ENCODE measurements at places on chromosomes 3 and 15.
A peak's percentile ranks its signal among the peaks of the same experiment; 100 is the strongest.

- DNase-seq: no peak
Observed at GRCh38 chr3:154943981-154944380, 136.1 kb upstream of the MME start.

GRCh38 chr15:80643431-80643951, 51.6 kb upstream of the ABHD17C start:
- DNase-seq: no peak

- no peak for DNase-seq
Observed at GRCh38 chr3:181880331-181880730, 168.6 kb downstream of the SOX2 start.

GRCh38 chr15:83695901-83696425, 42.0 kb downstream of the ADAMTSL3 start:
- DNase-seq: no peak

DNA sequence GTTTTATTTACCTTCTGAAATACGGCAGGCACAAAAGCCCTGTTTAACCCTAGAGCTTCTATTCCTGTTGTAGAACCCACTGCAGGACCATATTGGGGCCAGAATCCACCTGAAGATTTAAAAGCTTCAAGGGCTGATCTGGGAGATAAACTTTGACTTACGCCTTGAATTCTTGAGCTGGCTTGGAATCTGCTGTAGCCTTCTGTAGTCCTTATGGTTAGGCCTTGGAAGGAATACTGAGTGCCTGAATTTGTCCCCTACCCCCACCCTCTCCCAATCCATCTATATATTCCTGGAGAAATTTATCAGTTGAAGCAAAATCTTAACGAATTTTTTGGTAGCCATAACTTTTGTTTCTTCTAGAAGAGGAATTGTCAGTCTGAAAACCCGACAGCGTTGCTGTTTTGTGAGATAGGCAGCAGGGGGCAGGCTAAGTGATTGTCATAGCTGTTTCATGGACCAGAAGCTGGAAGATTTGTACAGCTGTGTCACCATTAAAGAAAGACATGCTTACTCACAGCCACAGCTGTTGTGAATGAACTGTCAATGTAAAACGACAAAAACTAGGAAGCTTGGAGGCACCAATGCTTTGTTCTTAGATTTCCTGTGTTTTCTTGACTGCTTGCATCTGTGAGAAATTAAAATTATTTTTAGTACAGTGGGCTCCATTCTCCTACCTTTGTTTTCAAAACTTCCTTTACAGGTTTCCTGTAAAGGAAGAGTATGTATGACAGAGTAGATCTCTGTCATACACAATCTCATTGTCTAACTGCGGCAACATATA, 12.8 kb downstream of the LXN start:
- peak; percentile 67 for DNase-seq

GRCh38 chr3:37096288-37096687, 78.1 kb downstream of the LRRFIP2 start:
- no peak for DNase-seq

DNA sequence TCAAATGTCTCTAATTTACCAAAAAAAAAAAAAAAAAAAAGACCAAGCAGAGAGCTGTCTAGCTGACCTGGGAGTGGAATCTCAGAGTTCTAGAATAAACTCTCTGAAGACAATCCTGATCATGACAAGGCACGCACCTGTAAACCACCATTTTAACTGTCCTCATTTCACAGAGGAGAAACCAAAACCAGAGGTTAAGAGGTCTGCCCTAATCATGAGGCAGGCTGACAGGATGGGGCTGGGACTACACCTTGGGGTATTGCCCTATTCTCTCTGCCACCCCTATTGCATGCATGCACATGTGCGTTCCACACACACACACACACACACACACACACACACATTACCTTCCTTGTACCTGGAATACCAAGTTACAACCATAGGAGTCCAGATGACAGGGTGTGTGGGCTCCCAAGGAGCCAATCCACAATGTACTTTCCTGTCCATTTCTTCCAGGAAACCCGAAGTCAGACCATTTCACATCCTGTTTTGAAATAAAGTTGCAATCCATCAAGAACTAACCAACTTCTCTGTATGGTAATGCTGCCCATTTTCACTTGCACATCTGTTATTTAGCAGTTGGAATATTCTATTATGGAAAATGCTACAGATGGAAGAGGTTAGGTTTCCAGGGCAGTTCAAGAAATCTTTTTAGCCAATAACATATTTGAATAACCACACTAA, 34.6 kb downstream of the HSPBAP1 start:
- no peak for DNase-seq

GRCh38 chr3:150830094-150830681, 67.2 kb upstream of the SIAH2 start:
- peak; percentile 27 for DNase-seq

GRCh38 chr15:75349851-75350588, 3.2 kb downstream of the NEIL1 start:
- peak; percentile 79 for DNase-seq

- DNase-seq: peak; percentile 78
Observed at GRCh38 chr15:67762610-67763368, 62.5 kb upstream of the SKOR1 start.

- DNase-seq: peak; percentile 7
Observed at GRCh38 chr3:156577736-156578135, 22.8 kb upstream of the SSR3 start.

DNA sequence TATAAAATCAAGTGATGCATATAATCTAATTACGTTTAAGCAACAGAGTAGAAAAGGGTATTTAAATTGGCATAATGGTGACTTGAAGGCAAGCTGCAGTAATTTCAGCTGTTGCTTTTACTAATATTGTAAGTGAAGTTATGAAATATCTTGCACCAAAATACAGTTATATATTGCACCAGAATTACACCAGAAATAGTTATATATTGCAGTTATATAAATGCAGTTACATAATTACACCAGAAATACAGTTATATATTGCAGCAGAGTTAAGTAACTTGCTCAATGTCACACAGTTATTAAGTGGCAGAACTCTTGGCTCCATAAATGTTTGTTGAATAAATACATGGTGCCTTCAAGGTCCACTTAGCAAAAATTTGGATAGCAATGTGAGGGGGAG, 51.4 kb downstream of the PCOLCE2 start:
- DNase-seq: no peak

GRCh38 chr15:85764649-85765277, 30.0 kb downstream of the KLHL25 start:
- DNase-seq: no peak

DNA sequence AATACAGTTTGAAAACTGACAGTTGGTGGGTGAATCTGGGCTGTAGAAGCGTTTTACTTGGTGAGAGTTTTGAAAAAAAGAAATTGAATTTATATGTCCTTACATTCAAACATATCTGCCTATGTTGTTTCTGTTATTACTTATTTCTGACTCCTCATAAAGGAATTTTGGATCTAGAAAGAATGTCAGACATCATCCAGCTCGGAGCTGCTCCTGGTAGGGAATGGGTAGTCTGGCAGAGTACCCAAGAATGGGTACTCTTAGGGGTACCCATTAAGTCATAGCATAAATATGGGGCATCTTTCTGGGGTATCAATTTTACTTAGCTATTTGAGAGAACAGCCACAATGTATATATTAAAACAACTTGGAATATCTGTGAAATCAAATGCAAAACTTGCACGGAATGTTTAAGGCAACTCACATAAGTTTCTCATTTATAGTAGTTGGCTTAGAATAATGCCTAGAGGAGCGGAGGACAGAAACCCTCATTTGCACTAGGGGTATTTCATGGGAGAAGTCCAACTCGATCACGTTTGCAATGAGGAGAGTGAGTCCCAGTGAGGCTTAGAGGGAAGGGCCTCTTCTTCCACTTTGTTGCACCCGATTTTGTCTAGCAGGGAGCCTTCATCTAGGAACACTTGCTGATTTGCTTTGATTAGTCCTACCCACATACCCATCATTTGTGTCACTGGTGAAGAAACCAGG, 2.4 kb upstream of the LARP6 start:
- no peak for DNase-seq

- DNase-seq: no peak
Observed at GRCh38 chr3:49255112-49255511, 21.9 kb downstream of the C3orf62 start.

- no peak for DNase-seq
Observed at GRCh38 chr15:90190606-90191343, 10.4 kb upstream of the SEMA4B start.

GRCh38 chr15:99495430-99496301, 70.1 kb upstream of the MEF2A start:
- DNase-seq: no peak

DNA sequence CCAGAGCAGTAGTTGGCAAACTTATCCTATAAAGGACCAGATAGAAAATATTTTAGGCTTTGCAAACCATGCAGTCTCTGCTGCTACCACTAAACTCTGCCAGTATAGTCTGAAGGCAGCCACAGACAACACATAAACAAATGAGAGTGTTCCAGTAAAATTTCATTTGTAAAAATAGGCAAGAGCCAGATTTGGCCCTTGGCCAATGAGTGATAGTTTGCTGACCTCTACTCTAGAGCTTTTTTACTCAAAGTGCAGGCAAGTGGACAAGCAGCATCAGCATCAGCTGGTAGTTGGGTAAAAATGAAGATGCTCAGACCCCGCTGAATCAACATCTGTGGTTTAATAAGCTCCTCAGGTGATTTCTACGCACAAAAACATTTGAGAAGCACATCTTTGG, 269.8 kb downstream of the NTRK3 start:
- DNase-seq: no peak

GRCh38 chr3:49607796-49608195, 53.5 kb downstream of the BSN start:
- no peak for DNase-seq

DNA sequence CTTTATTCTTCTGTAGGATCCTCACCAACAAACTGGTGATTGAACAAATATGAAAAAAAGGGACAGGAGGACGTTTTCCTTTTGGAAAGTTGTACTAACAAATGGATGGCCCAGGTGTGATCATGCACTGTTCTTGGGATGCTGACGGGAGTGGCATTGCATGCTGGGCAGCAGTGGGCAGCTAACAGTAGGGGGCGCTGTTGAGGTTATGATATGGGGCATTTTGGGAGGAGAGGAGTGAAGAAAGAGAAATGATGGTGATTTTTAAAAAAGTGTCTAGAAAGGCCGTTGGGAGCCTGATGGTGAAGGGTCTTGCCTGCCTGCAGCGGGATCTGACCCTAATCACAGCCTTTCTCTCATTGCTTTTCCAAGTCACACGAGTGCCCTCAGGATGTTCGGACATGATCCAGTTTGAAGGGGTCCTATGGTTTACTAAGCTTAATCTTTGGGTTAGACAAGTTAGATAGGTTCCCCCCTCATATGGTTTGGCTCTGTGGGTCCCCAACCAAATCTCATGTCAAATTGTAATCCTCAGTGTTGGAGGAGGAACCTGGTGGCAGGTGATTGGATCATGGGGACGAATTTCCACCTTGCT, 46.2 kb upstream of the PRTG start:
- DNase-seq: peak; percentile 78

GRCh38 chr3:156681002-156681401, 6.6 kb downstream of the TIPARP start:
- DNase-seq: no peak

- DNase-seq: no peak
Observed at GRCh38 chr3:13880811-13881156, 913 bp upstream of the WNT7A start.

- DNase-seq: no peak
Observed at GRCh38 chr15:47983533-47983932, 137.3 kb upstream of the SLC24A5 start.

- DNase-seq: no peak
Observed at GRCh38 chr15:90720131-90720530, 3.0 kb downstream of the BLM start.

GRCh38 chr3:134397755-134398154, 23.5 kb upstream of the AMOTL2 start:
- DNase-seq: no peak

DNA sequence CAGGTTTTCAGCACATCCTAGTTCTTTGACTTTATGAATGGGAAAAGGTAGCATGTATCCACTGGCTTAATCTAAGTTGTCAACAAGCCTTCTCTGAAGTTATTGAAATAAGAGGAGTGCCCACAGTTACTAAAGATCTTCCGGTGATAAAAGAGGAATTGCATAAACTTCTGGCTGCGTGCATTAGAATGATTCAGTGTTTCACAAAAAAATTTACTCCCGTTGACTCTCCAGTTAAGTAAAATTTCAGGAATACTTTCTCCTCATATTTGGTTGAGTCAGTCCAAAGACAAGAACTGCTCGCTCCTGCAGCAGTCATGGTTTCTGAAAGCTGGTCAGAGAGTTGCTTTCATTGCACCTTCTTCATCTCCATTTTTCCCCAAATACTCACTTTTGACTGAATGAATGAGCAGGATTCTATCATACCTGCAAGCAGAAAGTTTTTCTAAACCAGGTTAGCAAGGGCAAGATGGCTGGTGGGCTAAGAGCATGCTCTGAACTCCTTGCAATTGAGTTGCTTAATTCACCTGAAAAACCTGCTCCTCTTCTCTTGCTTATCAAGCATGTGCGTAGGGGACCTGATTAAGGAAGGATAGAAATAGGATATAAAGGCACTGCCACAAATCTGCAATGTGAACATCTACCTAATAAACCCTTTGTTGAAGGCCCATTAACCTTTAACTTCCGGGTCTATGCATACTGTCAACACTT, 64.2 kb upstream of the TIMP4 start:
- no peak for DNase-seq

DNA sequence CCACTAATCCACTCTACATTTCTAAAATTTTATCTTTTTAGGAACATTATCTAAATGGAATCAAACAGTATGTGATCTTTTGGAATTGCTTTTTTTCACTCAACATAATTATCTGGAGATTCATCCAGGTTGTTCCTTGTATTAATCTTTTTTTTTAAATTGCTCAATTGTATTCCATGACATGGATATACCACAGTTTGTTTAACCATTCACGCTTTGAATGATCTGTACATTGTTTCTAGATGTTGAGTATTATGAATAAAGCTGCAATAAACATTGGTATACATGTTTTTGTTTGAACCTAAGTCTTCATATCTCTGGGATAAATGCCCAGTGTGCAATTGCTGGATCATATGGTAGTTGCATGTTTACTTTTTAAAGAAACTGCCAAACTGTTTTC, 5.5 kb downstream of the CTDSPL start:
- no peak for DNase-seq

GRCh38 chr3:168511428-168512014, 415.8 kb upstream of the GOLIM4 start:
- DNase-seq: no peak

DNA sequence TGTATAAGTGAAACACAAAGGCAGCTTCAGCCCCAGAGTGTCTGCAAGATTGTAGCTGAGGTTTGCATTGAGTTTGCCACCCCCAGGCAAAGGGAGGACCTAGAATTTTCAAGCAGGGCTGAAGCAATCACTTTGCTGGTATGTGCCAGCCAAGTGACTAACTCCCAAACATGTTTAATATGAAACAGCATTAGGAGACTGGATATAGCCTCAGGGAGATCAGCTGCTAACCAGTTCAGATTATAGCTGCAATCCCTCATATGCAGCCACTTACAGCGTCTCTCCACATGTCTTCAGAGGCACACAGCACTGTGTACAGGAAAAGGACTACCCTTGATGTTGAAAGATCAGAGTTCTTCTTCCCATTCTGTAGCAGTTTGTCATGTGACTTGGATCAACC, 38.4 kb upstream of the PPP2R3A start:
- no peak for DNase-seq

All from activated CD4-positive, alpha-beta T cell treated with anti-CD3 and anti-CD28 coated beads for 48 hours (primary cell).